ENCODE measurements at places on chromosomes 16 and 17.
A peak's percentile ranks its signal among the peaks of the same experiment; 100 is the strongest.

- DNase-seq: peak; percentile 23
Observed at GRCh38 chr16:23148513-23149266, 562 bp downstream of the USP31 start.

- no peak for DNase-seq
Observed at GRCh38 chr16:11726008-11726407, 16.6 kb downstream of the TXNDC11 start.

DNA sequence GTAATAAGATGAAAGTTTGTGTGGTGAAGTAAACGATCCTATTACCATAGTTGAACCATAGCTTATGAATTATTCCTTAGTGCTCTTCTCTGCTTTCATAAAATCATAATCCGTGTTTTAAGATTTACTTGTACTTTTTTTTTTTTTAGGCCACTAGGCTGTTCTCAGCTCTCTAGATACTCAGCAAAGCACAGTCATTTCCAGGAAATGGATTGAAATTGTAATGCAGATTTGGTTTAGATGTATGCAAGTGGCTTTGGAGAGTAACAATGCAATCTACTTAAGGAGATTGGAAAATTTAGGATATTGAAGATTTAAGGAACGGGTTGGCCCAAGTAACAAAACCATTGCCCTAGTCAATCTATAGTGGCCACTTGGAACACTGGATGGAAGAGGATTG lies 125.1 kb downstream of the PITPNC1 start:
- no peak for DNase-seq

- DNase-seq: no peak
Observed at GRCh38 chr17:75707079-75707571, 14.1 kb upstream of the ITGB4 start.

- no peak for DNase-seq
Observed at GRCh38 chr17:82949361-82949760, 109.5 kb upstream of the ZNF750 start.

All from GM18507 (cell line).